Ascending aorta (tissue), 2 donors: ENCODE measurements at places on chromosomes 5 and 9.

DNA sequence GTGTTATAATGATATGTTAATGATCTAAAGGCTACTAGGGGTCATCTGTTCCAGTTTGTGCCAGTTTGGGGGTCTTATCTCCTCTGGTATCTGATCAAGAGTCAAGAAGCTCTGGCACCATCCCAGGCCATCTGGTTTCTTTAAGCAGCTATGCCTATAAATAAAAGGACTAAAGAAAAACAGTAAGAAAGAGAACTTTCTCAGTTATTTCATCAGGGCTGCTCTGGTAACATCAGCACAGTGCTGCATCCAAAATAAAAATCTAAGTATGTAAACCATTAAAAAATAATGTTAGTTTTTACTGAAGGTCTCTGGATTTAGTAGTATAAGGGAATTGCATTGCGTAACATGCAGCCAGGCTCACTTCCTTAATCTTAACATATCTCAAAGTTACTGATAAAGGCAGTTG lies 185.0 kb downstream of the NR2F1-AS1 start:
- DNase-seq = no peak

DNA sequence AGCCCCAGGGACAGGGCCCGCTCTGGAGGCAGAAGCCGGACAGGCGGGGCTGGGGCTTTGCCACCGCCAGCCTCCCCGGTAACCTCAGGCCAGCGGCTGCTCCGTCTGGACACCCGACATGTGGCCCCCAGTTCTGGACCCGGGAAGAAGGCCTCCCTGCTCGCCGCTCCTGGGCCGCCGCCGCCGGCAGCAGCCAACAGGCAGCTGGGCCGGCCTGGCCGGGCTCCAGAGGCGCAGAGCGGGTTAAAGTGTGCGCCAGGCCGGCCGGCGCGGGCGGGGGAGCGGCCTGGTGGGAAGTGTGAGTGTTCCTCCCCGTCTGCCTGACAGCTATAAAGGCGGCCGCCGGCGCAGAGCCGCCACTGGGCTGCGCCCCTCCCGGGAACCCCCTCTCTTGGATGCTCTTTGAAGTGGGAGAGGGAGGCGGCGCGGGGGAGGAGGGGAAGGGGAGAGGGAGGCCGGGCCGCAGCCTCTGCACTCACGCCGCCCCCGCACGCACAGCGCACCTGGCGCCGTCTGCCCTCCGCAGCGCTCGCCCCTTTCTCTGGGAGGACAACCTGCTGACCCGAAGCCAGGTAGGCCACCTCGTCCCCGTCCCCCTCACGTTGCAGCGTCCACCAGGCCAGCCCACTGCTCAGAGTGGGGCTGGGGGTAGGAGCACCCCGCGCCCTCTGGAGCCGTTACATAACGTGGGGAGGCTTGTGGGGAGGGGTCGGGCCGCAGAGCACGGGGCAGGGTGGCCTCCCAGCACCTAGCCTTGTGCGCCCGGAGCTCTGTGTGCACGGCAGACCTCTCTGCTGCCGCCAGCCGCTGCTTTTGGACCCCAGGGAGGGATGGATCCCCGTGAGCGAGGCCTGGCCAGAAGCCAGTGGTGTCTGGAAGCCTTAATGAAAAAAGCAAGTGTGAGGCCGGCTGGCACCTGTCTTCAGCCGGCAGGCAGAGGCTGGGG lies at the start of gene ADAMTSL2:
Gene ADAMTSL2 (plus strand): TSS at position 359 of the 946 bp plus-strand sequence. CDS start 2,009 bp downstream, outside the sequence.
- peak; percentile 68 for DNase-seq

GRCh38 chr9:27426511-27427271 lies 97.4 kb upstream of the IFNK start:
- no peak for DNase-seq

GRCh38 chr5:154312576-154312975 lies 122.0 kb downstream of the GALNT10 start:
- no peak for DNase-seq

GRCh38 chr9:12997009-12997408 lies 222.2 kb downstream of the LURAP1L start:
- DNase-seq = no peak

GRCh38 chr5:34511063-34511462 lies 145.1 kb upstream of the RAI14 start:
- DNase-seq = no peak

GRCh38 chr5:42787073-42787472 lies 24.6 kb downstream of the SELENOP start:
- DNase-seq = no peak

GRCh38 chr5:60503771-60504170 lies 196.2 kb downstream of the DEPDC1B start:
- DNase-seq = no peak

GRCh38 chr5:43712081-43712480 lies 109.1 kb downstream of the NNT start:
- no peak for DNase-seq

GRCh38 chr9:91582181-91582580 lies 158.5 kb upstream of the NFIL3 start:
- DNase-seq = no peak

- no peak for DNase-seq
Observed at GRCh38 chr5:120124961-120125360, 339.1 kb upstream of the PRR16 start.

- no peak for DNase-seq
Observed at GRCh38 chr9:90455316-90455715, 187.3 kb downstream of the DIRAS2 start.

- DNase-seq = no peak
Observed at GRCh38 chr5:76845890-76846289, 3.9 kb upstream of the S100Z start.
